Tibial artery (tissue), 4 donors: ENCODE measurements at places on chromosomes 2 and 18.

- DNase-seq: no peak
Observed at GRCh38 chr18:63000839-63001238, 285.5 kb downstream of the PHLPP1 start.

DNA sequence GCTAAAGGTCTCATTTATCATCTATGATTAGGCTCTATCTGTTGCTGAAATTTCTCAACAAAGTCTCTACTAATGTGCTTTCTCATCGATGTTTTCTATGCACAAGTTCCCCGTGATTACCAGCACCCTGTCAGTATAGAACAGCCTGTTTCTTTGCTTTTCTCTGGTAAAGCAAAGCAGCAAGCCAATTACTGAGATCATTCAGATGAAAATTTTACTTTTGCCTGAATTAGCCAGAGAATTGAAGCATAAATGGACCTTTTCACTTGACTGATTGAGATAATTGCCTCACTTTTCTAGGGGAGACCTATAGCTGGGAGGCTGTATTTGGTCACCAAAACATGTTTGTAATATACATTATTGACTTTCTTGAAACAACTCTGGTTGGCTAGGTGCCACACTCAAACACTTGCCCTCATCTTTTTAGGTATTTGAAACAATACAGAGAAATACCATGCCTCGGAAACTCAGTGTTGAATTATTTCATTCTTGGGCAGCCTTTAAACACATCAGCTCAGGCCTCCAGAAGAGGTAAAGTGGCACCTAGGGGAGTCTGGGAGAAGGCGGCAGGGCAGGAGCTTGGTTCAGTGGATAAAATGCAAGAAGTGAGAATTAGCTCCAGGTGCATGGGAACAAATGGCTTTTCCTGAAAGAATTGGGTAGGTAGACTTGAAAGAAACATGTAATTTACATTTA, 96.2 kb downstream of the GALNT3 start:
- DNase-seq: no peak

- no peak for DNase-seq
Observed at GRCh38 chr2:71811726-71812125, 335.9 kb downstream of the CYP26B1 start.

GRCh38 chr2:40224318-40224717, 227.6 kb downstream of the SLC8A1 start:
- DNase-seq: no peak

- DNase-seq: peak; percentile 12
Observed at GRCh38 chr2:240956171-240956934, 42.1 kb upstream of the SNED1 start.

DNA sequence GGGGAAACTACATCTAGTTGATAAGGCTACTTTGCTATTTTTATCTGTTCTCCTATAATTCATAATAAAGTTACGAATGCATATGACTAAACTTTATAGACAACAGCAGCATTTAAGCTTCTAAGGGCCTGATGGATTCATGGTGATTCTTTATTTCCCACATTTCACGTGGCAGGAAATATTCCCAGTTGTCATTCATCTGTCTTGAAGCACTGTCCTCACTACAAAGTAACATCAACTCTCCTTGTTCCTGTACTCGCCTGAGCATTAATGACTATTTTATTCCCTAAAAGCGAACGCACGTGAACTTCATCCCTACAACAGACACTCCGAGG, 2.6 kb downstream of the SATB2 start:
- no peak for DNase-seq

DNA sequence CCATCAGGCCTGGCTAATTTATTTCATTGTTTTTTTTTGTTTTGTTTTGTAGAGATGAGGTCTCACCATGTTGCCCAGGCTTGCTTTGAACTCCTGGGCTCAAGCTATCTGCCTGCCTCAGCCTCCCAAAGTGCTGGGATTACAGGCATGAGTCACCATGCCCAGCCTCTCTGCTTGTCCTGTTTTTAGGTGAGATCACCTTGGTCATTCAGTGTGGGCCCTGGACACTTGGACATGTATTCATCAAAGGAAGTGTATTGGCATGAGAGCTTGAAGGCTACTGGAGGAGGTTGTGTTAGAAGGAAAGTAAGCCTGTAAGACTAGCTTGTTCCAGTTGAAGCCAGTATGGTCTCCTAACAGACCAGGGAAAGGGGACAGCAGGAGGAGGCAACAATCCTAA, 229.2 kb upstream of the RGPD4 start:
- no peak for DNase-seq

- DNase-seq: no peak
Observed at GRCh38 chr2:99806758-99807157, 316.9 kb upstream of the REV1 start.

- DNase-seq: no peak
Observed at GRCh38 chr2:21836261-21836660, 712.5 kb downstream of the TDRD15 start.

- DNase-seq: no peak
Observed at GRCh38 chr2:12417786-12418185, 298.9 kb upstream of the TRIB2 start.

DNA sequence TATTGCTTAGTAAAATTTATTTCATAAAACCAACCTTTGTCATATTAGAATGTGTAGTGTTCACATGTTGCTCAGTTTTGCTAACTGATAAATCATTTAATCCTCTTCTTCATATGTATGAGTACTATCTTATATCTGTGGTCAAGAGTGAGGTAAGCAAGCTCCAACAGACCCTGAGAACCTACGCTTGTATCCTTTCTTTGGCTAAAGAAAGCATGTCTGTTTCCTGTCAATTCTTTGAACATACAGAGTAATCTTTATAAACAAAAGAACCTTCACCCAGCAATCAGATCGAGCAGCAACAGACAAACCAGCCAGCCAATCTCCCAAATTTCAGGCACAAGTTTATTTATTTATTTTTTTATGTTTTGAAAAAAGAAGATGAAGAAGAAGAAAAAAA, 6.4 kb downstream of the ADCYAP1 start:
- DNase-seq: no peak

GRCh38 chr2:178109813-178110212, 2.4 kb upstream of the RBM45 start:
- DNase-seq: no peak

- no peak for DNase-seq
Observed at GRCh38 chr2:85291425-85292023, 36.3 kb downstream of the TGOLN2 start.

DNA sequence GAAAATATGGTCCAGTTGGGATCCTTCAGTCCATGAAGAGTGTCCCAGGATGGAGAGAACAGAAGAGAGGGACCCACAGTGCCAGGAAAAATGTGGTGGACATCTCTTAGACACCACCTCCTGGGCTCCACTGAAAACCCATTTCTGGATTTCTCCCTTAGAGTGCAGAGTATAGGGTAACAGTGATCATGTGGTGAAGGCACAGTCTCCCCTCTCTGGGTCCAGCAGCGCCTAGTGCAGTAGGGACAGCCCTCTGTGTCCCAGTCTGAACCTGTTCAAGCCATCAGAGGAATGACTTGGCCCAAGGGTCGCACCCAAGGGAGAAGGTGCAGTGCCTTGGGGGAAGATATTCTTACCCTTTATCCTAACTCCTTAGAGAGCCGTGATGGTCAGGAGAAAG, 30.1 kb downstream of the TET3 start:
- DNase-seq: no peak

DNA sequence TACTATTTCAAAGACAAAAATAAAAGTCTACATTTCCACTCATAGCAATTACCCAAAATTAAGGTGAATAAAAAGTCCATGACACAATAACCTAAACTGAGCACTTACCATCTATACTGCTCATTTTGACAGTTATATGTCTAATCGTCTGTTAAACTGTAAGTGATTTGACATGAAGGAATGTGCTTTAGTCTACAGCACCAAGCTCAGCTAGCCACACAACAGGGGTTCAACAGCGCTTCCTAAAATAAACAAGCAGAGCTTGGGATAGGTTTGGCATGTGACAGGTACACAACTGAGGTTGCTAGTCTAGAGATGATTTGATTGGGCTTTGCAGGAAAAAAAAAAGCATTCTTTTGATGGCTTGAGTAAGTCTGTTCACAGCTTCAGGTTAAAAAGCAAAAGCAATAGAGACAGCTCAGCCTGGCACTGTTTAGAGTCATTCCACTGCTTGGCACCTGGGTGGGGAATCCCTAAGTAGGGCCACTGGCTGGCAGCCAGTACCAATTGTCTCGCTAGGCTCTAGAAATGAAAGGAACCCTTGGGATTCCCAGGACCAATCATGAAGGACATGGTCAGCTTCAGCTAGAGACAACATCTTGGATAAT, 78.6 kb downstream of the BARD1 start:
- DNase-seq: no peak

- DNase-seq: no peak
Observed at GRCh38 chr18:31723639-31723989, 37.1 kb downstream of the SLC25A52 start.

DNA sequence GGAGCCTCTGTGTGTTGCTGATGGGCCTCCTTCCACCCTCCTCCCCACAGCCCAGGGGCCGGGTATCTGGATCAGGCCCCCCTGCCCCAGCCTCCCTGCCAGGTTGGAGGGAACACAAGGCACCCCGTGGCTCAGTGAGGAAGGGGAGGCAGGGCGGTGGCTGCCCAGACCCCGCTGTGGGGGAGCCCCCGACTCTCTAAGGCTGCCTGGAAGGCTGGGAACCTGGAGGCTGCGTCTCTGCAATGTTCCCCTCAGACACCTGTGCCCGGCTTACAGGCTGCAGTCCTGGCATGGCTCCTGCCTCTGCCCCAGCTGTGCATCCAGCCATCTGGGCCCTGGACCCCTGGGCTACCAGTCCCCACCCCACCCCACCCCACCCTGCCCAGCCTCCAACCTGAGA, 438 bp upstream of the MAB21L4 start:
- no peak for DNase-seq

- no peak for DNase-seq
Observed at GRCh38 chr2:174145827-174146226, 102.5 kb downstream of the OLA1 start.

DNA sequence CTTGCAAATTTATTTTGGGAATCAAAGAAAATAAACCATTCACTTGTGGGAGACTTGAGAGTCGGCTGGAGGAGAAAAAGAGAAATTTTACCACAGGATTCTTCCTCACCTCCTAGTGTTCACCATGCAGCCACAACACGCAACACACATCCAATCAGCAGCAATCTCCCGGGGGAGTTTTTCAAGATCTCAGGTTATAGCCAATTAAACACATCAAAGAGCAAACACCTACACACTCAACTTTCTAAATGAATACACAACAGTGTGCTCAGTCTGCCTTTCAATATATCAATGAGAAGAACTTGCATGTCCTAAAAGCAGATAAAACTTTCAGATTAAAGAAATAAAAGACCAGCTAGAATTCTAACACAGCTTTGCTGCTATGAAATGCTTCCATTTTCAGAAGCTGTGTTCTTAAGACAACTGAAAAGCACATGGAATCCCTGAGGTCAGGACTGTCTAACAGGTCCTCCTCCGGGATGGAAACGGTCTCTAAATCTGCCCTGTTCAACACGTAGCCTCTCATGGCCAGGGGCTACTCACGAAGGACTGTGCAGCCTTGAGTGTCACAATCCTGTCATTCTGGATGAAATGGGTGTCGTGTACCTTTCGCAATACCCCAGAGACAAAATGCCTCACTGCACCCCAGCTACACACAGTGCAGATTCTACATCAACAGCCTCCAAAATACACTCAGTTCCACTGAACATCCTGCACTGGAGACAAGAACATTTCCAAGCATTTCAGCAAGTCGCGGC, 84.2 kb downstream of the ZNF516 start:
- DNase-seq: no peak

DNA sequence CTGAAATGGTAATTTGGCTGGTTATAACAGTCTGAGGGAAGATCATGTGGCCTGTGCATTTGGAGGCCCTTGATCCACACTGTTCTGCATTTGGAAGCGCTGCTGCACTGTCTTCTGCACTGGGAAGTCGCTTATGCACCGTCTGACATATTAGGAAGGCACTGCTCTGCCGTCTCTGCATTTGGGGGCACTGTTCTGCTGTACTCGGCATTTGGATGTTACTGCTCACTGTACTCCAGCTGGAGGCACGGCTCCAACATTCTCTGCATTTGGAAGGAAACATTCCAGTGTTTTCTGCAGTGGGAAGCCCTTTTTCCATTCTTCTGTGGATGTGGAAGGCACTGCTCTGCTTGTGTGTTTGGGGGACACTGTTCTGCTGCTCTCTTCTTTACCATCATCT, 9.6 kb upstream of the PROM2 start:
- no peak for DNase-seq

- DNase-seq: no peak
Observed at GRCh38 chr2:66569321-66569851, 134.5 kb downstream of the MEIS1 start.

DNA sequence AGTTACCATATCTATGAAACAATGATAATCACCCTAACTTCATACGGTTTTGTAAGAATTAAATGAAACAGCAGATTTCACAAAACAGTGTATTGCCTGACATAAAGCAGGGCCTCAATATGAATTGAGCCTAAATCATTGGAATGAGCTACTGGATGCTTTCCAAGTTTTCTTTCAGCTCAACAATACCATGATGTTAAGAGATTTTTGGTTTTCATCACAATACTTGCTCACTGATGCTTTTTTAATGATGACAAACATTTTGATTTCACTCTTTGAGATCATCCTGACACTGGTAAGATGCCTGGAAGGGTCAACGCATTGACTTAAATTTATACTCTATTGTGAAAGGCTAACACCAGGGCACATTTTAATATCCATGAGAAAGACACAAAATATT, 377.5 kb downstream of the ZNF521 start:
- DNase-seq: no peak

GRCh38 chr2:217797661-217798069, 205.1 kb downstream of the TNS1 start:
- peak; percentile 85 for DNase-seq

GRCh38 chr2:70243806-70244584, 4.4 kb downstream of the TIA1 start:
- no peak for DNase-seq

- DNase-seq: no peak
Observed at GRCh38 chr2:136310797-136311603, 193.1 kb upstream of the CXCR4 start.

GRCh38 chr2:173891315-173892037, 73.7 kb downstream of the SP3 start:
- no peak for DNase-seq

DNA sequence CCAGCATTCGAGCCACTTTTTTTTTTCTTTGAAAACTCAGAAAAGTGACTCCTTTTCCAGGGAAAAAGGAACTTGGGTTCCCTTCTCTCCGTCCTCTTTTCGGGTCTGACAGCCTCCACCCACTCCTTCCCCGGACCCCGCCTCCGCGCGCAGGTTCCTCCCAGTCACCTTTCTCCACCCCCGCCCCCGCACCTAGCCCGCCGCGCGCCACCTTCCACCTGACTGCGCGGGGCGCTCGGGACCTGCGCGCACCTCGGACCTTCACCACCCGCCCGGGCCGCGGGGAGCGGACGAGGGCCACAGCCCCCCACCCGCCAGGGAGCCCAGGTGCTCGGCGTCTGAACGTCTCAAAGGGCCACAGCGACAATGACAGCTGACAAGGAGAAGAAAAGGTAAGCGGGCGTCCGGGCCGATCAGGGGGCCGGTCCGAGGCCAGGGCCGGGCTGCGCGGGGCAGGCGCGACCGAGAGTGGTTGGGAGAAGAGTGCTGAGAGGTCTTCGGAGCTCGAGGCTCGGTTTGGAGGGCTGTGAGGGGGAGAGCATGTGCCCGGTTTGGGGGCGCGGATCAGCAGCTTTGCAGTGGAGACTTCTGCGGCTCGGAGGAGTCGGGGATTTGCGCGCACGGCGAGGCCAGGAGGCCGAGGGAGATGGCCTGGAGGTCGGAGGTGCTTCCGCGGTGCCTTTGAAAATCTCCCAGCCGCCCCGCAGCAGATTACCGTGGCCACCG, 502 bp downstream of the EPAS1 start:
- peak; percentile 64 for DNase-seq

GRCh38 chr2:7007488-7007845, 90.3 kb downstream of the RNF144A start:
- DNase-seq: no peak

GRCh38 chr2:111938392-111938791, 40.0 kb downstream of the MERTK start:
- no peak for DNase-seq
